Stimulated activated CD4-positive, alpha-beta T cell treated with anti-CD3 and anti-CD28 coated beads, Interleukin-4, amount 100 ng/mL, for 24 hours (primary cell): ENCODE measurements at places on chromosomes 6 and 20.
A peak's percentile ranks its signal among the peaks of the same experiment; 100 is the strongest.

DNA sequence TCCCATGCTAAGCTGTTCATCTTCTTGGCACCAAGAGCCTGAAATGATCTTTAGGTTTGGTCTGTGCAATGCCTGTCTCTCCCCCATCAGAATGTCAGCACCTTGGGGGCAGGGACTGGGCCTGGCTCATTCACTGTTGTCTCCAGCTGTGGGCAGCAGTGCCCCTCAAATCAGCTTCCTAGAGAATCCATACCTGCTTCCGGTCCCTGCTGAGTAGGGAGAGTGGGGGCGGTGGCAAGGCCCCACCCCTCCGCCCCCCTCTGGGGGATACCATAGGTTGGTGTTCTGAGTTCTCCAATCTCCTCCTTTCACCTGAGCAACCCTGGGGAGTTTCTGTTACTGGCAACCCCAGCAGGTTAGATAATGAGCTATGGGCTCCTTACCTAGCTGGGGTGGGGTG, 19.2 kb upstream of the SPDEF start:
- DNase-seq = no peak

- DNase-seq = no peak
These were observed 7.7 kb downstream of the SHLD1 start for GRCh38 chr20:5757949-5758348.

- no peak for DNase-seq
These were observed 37.1 kb downstream of the RIPOR2 start for GRCh38 chr6:24898676-24899075.

GRCh38 chr6:134172706-134173365, 120.4 kb upstream of the SLC2A12 start:
- no peak for DNase-seq

GRCh38 chr6:150848400-150848799, 17.1 kb upstream of the MTHFD1L start:
- DNase-seq = no peak

- DNase-seq = no peak
These were observed 4.2 kb upstream of the TENT5A start for GRCh38 chr6:81756690-81757089.

DNA sequence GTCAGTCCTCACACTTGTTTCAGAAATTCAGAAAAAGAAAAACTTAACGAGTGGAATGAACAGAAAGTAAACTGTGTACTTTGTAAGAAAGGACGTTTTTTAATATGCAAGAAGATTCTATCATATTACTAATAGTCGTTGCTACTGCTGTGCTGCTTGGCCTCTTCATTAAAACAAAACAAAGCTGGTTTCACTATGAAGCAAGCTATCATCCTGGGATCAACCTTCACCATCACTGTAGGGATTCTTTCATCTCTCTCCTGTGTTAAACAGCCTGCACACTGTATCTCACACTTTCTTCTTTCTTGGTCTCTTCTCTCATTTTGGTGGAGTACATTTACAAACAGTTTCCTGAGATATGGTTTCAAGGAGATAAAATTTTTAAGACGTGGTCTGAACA, 284.2 kb downstream of the BTBD9 start:
- DNase-seq = no peak

DNA sequence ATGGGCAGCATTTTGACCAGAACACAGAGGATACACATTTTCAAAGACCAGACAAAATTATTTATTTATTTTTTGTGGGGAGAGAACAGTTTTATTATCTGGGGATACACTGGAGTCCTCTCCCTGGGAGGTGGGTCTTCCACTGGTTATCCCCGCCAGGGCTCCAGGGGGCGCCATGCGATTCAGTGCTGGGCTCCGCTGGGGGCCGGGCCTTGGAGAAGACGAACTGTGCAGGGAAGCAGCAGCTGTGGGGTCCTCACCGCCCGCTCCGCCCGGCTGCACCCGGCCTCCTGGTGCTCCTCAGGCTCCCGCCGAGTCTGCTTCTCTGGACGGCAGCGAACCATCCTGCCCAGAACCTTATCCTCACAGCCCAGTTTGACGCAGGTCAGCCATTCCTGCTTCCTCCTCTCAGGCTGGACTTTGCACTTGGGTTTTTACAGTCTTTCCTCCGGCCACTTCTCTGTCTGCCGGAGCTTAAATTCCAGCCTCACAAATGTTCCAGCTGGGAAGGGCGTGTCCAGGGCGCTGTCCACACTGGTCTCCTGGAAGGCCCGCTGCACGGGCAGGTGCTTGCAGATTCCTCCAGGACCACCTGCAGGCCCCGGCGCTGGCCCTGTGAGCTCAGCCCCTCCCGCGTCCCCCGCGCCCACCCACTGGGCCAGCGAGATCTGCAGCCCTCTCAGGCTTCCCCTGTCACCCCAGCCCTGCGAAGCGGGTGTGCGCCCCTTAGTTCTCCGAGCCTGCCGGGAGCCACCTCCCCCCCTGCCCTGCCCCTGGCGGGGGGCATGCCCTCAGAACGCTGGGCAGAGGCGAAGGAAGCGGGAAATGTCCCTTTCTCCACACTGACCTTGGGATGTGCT, 1830.0 kb upstream of the DEFB115 start:
- no peak for DNase-seq

- peak; percentile 37 for DNase-seq
These were observed 28.7 kb downstream of the CFAP206 start for GRCh38 chr6:87436435-87436834.

DNA sequence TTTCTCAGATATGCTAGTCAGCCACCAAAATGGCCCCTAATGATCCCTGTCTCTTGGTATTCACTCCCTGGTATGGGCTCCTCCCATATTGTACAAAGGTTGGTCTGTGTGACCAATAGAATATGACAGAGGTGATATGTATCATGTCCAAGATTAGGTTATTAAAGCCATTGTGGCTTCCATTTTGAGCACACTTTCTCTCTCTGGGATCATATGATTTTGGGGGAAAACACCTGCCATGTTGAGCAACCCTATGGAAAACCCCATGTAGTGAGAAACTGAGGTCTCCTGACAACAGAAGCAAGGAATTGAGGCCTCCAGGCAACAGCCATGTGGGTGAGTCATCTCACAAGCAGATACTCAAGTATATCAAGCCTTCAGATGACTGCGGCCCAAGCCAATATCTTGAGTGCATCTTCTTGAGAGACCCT, 7.1 kb upstream of the ZNF318 start:
- peak; percentile 33 for DNase-seq

- peak; percentile 60 for DNase-seq
These were observed 3.9 kb upstream of the PHF20 start for GRCh38 chr20:35767683-35768481.

- no peak for DNase-seq
These were observed 110.5 kb downstream of the KIF16B start for GRCh38 chr20:16462711-16463110.

DNA sequence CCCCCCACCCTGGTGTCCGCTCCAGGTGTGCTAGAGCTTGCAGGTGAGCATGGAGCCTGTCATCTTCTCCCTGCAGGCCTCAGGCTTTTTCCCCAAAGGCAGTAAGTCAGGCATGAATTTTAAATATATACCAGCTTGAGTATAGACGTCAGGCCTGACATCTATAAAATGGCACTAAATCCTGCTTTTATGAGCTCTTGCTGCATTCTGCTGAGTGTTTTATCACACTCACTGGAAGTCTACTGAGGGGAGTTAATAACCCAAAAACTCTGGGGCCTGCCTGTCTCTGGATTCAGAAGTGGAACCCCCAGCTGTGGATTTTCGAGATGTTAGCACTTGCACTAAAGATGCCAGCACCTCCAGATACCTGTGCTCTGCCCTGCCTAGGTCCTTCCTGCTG, 133.4 kb upstream of the TOP1 start:
- DNase-seq = no peak

DNA sequence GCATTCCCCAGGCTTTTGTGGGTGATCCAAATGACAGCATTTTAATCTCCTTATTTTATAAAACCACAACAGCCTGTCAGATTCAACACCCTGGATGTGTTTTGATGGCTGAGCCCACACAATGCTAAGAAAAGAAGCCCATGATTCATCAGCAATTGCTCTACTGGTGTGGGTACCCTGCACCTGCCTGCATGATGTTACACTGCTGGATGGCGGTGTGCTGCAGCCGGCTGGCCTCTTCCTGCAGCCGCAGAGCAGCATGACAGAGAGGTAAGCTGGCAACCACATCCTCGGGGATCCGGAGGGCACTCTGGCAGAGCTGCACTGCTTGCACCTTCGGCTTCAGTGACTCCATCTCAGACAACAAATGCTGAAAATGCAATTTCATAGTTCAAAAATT, 327.5 kb downstream of the SYNE1 start:
- DNase-seq = peak; percentile 71

GRCh38 chr20:54014293-54014926, 56.0 kb downstream of the BCAS1 start:
- no peak for DNase-seq

- peak; percentile 56 for DNase-seq
These were observed 917 bp upstream of the TEAD3 start for GRCh38 chr6:35497571-35498421.

DNA sequence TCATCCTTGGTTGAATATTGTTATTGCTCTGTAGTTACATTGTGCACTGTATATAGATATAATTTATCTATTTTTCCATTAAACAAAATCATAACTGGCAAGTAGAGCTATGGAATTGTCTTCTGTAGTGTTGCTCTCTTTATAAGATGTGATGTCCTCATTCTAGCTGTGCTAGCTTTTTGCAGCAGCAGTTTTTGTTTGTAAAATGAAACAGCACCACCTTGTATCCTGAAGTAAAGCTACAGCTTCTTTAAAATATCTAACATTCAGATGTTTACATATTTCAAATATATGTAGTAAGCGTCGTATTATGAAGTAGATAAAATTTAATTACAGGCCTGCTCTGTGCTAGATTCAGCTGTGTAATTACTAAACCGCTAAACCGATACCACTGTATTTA, 328.8 kb upstream of the MANEA start:
- no peak for DNase-seq

DNA sequence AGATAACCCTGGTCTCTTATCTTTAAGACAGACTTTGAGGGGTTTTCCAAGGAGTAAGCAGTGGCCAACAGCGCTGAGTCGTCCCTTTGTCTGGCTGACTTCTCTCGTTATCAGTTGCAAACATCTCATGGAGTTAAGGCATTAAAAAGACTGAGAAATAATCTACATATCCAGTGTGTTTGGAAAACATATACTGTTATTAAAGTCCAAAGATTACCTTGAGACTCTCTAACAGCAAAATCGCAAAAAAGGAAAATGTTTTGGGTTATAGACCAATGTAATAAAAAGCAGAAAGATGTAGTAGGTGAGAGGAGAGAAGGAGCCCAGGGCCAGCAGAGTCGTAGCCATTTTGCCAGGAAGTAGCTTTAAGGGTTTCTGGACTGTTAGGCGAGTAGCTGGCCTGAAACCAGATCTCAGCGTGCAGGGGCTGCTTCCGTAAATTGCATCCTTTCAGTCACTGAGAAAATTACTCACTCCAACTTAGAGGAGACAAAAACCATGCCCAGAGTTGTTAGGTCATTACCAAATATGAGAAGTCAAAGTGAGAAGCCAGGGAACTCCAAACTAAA, 24.6 kb downstream of the MYLK4 start:
- DNase-seq = no peak

- no peak for DNase-seq
These were observed 757.0 kb downstream of the PTPRT start for GRCh38 chr20:42432496-42433334.

GRCh38 chr20:2330090-2330695, 34.4 kb downstream of the TGM3 start:
- DNase-seq = no peak

DNA sequence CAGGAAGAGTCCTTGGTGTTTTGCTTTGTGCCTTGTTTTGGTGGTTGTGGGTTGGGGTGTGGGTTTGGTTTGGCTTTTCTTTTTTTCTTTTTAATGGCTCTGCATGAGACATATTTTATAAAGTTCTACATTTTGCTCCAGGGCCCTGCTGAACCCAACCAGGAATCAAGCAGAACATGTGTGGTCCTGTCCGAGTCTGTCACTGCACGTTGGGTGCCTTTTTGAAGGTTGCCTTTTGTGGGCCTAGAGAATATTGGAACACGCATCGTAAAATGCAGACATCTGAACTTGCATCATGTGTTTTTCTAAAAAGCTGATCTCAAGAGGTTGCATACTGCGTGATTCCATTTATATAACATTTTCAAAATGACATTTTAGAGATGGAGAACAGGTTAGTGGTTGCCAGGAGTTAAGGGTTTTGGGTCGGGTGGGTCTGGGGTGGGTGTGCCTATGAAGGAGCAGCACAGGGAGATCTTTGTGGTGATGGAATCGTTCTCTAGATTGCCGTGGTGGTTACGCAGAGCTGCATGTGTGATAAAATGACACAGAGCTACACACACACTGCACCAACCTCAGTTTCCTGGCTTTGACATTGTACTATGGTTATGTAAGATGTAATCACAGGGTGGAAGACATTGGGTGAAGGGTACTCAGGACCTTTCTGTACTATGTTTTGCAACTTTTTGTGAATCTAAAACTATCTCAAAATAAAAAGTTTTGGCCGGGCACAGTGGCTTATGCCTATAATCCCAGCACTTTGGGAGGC, 80.2 kb downstream of the EYA2 start:
- no peak for DNase-seq

- DNase-seq = peak; percentile 80
These were observed 9.0 kb upstream of the HSP90AB1 start for GRCh38 chr6:44237813-44238433.

- DNase-seq = no peak
These were observed 2.9 kb downstream of the FOXP4 start for GRCh38 chr6:41548841-41549642.

DNA sequence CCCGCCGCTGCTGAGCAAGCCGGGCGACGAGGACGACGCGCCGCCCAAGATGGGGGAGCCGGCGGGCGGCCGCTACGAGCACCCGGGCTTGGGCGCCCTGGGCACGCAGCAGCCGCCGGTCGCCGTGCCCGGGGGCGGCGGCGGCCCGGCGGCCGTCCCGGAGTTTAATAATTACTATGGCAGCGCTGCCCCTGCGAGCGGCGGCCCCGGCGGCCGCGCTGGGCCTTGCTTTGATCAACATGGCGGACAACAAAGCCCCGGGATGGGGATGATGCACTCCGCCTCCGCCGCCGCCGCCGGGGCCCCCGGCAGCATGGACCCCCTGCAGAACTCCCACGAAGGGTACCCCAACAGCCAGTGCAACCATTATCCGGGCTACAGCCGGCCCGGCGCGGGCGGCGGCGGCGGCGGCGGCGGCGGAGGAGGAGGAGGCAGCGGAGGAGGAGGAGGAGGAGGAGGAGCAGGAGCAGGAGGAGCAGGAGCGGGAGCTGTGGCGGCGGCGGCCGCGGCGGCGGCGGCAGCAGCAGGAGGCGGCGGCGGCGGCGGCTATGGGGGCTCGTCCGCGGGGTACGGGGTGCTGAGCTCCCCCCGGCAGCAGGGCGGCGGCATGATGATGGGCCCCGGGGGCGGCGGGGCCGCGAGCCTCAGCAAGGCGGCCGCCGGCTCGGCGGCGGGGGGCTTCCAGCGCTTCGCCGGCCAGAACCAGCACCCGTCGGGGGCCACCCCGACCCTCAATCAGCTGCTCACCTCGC, 1.5 kb downstream of the ARID1B start:
- DNase-seq = peak; percentile 47
